ENCODE measurements at places on chromosomes 11 and 22.

- no peak for DNase-seq
Observed at GRCh38 chr11:71336176-71336995, 84.0 kb upstream of the SHANK2 start.

DNA sequence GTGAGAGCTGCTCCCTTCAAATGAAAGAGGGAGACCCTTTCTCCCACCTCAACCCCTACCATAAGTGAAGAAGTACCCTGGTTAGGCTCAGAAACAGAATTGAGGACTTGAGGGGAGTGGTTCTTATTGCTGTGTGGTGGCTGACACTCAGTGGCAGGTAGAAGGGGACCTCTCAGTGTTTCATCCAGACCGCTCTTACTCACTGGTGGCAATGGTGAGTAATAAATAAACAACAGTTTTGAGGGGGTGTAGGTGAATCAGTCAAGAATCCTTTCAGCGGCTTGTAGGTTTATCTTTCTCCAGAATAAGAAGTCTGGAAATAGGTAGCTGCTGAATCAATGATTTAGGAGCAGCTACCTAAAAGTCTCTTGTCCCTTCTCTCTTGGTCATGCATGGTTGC lies 403.4 kb upstream of the B3GAT1 start:
- DNase-seq: no peak

DNA sequence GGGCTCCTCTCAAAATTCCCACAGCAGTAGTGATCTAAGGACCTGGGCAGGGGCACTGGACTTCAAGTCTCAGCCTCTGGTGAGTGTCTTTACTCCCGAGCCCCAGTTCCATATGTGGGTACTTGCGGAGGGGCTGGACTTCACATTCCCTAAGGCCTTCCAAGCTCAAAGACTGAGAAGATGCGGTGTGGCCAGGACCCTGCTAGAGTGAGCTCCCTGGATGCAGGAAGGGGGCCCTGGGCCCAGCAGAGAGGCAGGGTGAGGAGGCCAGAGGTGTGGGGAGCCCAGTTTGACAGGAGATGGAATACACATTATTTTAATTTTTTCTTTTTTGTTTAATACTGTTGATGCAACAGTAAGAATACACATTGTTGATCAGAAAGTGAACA lies 83.7 kb downstream of the IGLL1 start:
- DNase-seq: no peak

GRCh38 chr11:6505577-6506240 lies 8.6 kb downstream of the DNHD1 start:
- no peak for DNase-seq

- no peak for DNase-seq
Observed at GRCh38 chr11:4551346-4551979, 6.5 kb downstream of the OR52M1 start.

DNA sequence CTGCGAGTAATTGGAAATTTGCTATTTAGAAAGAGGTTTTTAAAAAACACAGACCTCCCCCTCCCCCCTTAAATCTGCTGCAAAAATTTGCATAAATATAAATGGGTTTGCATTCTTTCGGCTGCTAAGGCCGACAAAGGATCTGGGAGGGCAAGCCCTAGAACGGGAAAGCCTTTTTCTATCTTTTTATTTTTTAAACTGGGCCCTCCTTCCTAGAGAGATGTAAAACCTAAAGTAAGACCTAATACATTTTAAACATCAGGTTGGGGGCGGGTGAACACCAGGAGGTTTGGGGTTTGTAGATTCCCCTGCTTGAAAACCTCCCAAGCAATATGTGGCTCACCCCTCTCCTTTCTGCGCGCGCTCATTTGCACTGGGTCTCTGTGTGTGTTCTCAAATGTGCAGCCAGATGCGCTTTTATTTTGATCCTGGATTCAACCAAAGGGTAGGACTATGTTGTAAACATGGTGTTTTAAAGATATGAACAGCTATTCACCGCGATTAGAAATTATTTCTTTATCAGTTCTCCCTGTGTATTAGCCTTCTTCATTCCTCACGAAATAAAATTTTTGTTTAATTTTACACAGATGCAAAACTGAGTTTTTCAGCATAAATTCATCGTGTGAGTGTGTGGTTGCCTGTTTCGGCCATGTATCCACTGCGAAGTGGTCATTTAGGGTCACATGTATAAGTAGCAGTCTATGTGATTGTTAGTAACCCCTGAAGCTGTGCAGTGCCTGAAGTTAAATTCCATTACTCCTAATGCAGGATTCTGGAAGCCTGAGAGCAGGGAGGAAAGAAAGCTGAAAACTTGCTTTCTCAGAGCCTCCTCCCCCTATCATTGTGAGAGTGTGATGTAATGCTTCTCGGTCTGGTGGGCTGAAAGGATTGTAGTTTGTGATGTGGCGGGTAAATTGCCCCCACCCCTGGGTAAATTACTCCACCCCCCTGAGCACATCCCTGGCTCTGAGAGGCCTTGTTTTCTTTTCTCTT lies 988 bp downstream of the TNRC6B start:
- no peak for DNase-seq

GRCh38 chr22:20137671-20138416 lies 6.2 kb downstream of the ZDHHC8 start:
- DNase-seq: no peak

DNA sequence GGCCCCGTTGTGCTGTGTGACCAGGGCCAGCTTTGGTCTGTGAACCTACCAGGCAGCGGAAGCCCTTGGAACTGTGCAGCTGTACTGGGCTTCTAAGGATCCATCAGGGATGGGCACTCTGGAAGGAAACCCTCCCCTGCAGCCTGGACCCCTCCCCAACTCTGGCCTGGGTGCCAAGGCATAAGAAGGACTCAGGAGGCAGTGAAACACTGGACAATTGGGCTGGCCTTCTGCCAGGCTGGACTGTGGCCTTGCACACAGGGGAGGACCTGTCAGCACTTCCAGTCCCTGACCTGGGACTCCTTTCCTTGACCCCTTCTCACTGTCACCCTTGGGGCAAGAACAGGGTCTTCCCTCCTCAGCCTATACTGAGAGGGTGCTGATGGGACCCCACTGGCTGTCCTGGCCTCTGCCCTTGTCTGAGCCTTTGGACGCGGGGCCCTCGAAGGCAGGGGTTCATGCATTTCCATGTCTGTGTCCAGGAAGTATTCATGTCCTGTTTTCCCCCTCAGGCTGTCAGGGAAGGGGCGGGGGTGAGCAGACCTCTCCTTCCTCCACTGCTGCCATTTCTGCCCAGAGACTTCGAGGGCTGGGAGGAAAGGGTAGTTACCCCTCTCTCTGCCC lies 39.6 kb downstream of the PDE2A start:
- no peak for DNase-seq

DNA sequence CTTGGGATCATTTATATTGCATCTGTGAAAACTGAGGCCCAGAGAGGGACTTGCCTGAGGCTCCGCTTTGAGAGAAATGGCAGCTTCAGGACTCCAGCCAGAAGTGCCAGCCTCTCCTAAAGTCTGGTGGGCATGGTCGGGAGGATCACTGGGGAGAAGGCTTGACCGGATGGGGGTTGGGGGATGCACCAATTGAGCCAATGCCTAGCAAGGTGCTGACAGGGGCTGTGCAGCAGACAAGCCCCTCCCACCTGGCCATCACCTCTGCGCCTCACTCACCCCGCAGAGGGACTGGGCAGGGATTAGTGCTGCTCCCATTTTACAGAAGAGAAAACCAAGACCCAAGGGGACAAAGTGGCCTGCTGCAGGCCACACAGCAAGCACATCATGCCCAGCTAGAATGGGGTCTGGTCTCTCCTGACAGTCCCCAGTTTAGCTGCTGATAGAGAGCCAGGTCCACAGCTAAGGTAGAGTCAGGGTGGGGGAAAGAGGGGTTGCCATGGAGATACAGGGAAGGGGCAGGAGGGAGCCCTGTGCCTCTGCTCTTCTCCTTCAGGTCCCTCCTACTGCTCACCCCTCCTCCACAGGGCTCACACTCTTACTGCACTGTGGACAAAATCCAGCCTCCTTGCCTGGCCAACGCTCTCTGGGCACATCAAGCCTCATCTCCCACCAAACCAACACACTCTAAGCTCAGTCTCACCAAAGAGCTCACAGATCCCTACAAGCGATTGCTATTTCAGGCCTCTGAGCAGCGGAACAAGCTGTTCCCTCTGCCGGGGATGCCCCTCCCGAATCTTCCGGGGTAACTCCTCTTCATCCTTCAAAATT lies 29.5 kb downstream of the TEF start:
- DNase-seq: no peak

DNA sequence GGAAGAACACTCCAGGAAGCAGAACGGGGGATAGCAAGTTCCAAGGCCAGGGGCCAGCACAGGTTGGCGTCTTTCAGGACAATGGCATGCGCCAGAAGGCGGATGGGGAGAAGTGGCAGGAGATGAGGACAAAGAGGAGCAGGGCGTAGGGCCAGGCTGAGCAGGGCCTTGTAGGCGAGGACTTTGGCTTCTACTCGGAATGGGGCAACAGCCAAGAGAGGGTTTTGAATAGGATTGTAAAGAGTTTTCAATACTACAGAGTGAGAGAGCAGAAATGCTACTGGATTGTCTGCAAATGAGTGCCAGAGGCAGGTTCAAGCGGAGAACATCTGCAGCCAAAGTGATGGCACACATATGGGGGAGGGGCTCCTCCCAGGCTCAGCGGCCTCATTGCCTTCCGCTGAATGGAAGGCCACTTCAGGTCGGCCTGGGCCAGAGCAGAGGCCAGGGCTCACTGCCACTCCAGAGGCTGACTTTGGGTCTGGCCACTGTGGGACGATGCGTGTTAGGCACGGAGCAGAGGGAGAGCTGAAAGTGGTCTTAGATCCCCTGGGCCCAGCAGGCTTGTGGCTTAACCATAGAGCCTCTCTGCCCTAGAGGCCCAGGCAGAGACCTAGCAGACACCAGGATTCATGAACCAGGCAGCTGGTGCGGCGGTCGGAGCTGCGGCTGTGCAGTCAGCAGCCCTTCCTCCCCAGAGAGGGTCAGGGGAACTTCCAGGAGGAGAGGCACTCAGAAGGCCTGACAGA lies 118.2 kb downstream of the DSCAML1 start:
- DNase-seq: no peak

DNA sequence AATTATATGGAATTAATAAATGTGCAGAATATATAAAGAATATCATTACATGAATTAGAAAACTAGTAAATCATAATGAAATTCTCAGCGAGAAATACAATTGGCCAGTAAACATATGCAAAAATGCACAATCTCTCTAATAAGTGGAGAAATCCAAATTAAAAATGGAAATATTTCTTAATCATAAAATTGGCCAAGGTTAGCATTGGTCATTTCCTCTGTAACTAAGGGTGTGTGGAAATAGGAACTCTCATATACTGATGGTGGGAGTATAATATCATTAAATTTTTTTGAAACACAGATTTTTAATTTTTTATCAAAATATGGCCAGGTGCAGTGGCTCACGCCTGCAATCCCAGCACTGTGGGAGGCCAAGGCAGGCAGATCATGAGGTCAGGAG lies 7.6 kb upstream of the ZNF74 start:
- no peak for DNase-seq

- DNase-seq: no peak
Observed at GRCh38 chr11:31160504-31161422, 208.8 kb downstream of the DCDC1 start.

DNA sequence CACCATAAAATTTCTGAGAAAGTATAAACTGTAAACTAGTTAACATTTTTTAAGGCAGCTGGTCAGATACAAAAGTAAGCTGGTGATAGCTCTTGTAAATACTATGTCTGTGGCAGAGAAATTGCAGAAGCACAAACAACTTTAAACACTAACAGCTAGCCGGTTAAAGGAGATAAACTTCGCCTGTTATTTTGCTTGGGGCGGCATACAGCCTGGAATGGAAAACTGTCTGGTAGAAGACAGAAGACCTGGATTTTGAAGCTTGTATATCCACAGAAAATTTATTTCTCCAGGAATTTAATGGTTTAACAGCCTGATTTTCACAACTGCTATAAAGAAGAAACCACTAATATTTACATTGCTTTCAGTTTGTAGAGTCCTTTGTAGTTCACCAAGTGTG lies 65.3 kb upstream of the FIBIN start:
- DNase-seq: no peak

DNA sequence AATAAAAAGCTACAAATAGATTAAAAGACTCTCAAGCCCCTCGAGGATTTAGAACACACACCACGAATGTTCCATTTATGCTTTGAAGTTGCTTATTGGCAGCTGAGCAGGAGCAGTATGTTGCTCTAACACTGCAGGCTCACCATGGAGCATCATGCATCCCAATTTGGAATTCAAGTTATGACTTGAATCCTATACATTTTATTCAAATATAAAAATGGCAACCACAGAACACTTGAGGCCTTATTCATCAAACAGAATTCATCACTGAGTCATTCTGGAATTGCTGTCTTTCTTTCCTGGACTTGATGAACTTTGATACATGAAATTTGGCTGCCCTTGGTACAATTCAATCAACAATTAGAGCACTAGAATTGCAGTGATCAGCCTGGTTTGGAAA lies 24.5 kb upstream of the BLID start:
- DNase-seq: no peak

DNA sequence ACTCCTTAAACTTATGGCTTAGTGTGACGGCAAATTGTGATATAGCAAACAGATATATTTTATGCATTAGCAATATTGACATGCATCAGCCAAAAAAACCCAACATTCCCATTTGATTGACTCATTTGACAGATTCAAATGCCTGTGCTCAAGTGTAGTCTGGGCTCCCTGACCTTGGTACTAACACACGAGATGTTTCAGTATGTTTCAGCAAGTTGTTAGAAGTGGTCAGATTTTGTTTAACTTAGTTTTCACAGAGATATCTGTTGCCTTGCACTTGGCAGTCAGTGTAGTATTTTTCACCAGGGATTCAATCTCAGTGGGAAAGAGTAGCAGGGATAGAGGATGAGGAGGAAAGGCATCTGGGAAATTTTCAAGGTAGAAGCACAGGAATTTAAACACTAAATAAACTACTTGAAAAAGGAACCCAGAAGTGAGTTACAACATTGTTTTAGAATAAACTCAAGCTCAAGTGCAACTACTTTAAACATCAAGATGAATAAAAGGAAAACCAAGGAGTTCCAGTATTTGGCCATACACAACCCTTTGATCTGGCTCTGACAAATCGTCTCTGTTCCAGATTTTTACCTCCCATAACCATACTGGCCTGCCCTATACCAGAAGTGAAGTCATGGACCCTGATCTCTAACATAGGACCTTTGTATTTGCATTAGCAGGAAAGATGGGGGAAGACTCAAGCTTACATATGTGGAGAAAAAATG lies 56.5 kb upstream of the BLID start:
- DNase-seq: no peak

DNA sequence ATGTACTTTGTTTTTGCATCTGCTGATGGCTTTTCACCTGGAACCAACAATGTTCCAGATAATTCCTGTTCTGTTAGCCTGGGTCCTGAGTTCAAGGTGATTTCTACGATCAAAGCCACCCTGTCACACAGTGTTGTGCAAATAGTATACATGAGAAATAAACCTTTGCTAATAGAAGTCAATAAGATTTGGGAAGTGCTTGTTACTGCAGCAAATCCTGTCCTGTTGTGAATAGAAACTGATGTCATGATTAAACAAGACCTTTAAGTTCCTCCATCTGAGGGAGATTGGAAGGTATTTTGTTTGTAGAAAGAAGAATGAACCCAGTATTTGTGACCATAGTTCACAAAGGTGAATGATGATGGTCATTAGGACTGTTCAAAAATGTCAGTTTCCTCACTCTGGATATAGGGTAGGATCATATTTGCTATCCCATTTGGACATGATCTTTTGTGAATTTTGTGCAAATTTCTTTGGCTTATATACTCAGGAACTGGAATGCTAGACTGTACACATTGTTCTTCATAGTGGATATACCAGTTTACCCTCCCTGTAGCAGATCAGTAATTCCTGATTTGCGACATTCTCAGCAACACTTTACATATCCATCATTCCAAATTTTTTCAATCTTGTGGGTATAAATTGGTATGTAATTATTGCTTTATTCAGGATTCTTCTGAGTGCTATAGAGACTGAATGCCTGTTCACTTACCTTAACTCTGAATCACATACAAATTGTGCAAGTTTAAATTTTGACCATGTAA lies 428.5 kb downstream of the METTL15 start:
- no peak for DNase-seq
